Activated T-helper 1 cell treated with Interleukin-2 at 50 U/mL for 16 hours (primary cell): ENCODE measurements at places on chromosomes 4 and X.

DNA sequence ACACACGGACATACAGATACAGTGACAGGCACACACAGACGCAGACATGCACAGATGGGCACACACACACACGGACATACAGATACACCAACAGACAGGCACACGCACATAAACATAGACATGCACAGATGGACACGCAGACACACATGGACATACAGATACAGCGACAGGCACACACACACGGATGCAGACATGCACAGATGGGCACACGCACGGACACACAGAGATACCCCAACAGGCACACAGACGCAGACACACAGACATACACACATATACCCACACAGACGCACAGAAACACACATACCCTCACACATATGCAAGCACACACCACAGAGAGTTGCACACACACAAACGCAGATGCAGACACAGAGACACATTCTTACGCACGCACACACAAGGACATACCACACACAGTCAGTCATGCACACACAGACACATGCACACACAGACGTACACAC, 24.4 kb upstream of the SLC25A6 start:
- no peak for DNase-seq

DNA sequence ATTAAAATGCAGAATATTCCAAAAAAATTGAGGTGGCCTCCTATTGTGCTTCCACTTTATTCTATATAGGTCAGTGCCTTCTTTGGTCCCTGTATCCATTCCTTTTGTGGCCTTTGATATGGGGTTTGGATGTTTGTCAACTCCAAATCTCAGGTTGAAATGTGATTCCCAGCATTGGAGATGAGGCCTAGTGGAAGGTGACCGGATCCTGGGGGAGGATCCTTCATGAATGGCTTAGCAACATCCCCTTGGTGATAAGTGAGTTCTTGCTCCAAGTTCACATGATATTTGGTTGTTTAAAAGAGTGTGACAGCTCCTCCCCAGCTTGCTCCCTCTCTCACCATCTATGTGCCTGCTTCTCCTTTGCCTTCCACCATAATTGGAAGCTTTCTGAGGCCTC, 380.6 kb downstream of the INPP4B start:
- DNase-seq: no peak

- no peak for DNase-seq
Measured at GRCh38 chr4:80134936-80135701, 62.1 kb upstream of the ANTXR2 start.

DNA sequence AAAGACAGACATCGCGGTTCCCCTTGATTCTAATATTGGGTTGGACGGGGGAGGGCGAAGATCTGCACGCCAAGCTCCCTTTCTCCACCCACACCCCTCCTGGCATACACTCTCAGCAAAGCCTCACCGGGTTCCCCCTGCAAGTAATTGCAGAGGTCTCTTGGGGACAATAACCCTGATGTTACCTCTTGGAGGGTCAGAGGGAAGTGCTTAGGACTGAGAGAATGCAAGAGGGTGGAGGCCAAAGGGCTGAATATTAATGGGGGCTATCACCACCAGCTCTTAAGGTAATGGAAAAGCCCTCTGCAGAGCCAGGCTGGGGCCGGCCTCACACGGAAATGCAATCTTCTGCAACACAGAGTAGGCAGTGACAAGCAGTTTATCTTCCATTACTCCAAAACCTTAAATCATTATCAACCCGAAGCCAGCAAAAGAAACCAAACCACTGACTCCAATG, 344.1 kb upstream of the GATB start:
- no peak for DNase-seq

DNA sequence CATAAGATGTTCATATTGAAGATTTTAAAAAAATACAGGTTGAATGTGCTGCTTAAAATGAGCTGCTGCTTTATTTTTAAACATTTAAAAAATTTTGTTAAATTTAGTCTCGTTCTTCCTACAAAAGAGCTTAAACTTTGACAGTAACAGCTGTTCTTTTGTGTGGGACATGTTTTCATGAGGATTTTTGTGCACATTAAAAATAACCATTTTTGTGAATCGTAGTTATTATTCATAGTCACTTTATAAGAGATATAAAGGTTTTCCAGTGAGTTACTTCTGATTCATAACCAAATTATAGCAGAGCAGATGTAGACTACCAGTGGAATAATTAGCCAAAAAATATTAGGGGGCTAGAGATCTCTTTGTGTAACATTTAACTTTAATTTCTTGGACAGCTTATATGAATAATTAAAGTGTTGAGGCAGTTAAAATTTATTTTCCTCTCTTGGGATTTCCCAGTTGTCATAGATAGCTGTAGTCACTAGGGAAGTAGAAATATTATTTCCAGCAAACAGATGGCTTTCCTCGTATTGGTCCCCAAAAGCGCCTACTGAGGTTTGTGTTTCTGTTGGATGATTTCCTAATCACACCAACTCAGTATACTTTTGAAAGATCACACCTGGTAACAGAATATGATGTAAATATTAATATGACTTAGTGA, 24.2 kb downstream of the RBPJ start:
- no peak for DNase-seq

DNA sequence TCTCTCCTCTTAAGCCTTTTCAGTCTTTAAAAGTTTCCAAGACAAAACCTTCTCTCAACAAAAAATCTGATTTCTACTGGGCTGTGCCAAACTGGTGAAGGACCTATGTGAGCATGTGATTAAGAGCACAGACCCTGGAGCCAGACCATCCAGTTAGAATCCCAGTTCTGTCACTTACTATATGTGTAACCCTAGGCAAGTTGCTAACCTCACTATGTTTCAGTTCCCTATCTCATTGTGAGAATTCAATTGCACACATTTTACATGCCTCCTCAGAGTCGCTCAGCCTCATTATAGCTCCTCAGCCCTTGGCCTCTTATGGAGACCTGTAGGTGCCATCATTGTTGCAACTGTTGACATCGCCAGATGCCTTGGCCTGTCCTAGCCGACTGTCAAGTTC, 54.1 kb upstream of the VEGFD start:
- no peak for DNase-seq

DNA sequence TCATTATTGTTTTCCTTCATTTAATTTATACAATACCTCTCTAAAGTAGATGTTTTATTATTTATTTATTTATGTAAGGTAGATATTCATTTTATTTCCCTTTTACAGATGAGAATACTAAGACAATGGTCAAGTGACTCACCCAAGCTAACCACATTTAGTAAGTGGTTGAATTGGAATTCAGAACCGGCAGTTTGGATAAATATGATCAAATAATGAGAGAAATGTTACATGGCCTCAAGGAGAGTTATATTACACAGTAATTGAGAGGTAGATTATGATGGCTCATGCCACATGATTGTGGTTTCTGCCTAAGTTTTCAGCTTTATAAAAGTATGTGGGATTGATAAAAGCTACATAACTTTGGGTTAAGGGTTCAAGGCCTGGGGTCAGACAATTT, 239.4 kb upstream of the BOD1L1 start:
- no peak for DNase-seq

DNA sequence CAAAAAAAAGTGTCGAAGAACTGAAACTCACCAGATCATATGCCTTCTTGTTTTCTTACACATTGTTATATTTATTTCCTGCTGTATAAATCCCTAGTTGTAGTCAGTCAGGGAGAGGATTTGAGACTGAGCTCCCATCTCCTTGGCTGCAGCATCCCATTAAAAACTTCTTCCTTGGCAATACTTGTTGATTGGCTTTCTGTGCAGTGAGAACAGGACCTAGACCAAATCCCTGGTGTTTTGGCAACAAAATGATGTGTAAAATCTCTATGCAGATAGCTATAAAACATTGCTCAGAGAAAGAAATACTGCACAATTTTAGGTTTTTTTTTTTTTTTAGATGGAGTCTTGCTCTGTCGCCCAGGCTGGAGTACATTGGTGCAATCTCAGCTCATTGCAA, 47.9 kb downstream of the TRIML1 start:
- no peak for DNase-seq

- no peak for DNase-seq
Measured at GRCh38 chr4:39406763-39407583, at the start of gene KLB. Gene KLB, plus strand, starts transcription at chr4:39406930. Its CDS starts 20 bp downstream, at chr4:39406950.

DNA sequence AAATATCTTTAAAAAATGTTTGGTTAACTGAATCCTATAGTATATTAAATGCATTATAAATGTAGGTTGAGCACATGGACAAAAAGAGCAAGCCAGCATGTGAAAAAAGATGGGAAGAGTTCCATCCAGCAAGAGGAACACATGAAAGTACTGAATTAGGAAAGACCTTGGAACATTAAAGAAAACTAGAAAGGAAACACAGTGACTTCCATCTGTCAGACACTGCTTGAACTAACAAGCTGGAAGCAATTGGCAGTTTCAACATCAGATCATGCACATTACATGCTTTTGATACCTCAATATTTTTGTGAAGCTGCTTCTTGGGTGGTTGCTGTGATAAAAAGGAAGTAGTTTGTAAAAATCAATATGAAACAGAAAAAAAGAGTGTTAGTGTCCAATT, 626.8 kb upstream of the GNPDA2 start:
- DNase-seq: no peak

- DNase-seq: no peak
Measured at GRCh38 chr4:33437406-33437805, 2717.2 kb downstream of the PCDH7 start.

DNA sequence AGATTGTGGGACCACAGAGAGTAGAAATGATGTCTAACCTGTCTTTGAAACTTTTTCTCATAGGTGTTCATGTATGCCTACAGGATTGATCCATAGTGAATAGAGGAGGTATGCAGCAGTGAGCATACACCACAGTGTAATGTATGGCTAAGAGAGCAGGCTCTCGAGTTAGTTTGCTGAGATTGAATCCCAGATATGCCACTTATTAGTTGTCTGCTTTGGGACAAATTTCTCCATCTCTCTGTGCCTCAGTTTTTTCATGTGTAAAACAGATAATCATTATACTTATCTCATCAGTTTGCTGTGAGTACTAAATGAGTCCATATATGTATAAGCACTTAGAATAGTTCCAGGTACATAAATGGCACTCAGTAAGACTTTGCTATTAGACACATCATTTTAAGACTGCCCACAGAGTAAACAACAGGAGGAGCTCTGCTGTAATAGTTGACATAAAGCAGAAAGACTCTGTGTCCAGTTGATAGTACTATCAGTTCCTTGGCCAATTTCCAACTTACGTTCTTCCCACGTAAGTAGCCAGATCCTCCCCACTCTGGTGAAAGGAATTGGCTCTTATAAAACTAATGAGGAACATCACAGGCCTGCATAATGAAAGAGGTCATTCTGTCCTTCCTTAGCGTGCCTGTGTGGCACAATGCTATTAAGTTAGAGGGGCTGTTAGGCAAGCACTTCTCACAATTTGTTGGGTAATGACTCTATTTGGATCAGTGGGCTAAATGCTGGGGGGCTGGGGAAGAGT, 20.7 kb upstream of the RNF150 start:
- no peak for DNase-seq

DNA sequence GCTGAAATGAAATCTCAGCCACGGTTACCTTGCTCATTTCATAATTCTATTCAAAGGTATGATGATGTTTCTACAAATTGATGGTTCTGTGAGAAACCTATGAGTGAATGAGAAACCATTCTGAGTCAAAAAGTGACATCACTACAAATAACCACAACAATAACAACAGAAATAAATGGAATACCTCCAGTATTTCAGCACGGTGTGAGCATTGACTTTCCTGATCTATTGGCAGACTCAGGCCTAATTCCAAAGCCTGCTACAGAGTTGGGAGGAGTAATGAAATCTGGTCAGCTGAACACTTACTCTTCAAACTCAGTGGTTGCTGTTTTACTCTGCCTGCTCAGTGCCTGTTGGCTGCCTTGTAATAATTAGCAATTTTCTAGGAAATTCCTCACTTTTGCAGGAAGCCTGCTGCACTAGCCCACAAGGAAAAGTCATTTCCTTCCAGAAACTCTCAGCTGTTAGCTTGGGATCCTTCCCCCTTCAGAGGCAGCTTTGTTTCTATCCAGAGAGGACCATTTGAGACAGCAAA, 18.8 kb upstream of the SYNPO2 start:
- DNase-seq: no peak

- DNase-seq: no peak
Measured at GRCh38 chr4:72205831-72206230, 174.0 kb downstream of the NPFFR2 start.

GRCh38 chr4:55358246-55358645, 12.2 kb downstream of the SRD5A3 start:
- DNase-seq: no peak

DNA sequence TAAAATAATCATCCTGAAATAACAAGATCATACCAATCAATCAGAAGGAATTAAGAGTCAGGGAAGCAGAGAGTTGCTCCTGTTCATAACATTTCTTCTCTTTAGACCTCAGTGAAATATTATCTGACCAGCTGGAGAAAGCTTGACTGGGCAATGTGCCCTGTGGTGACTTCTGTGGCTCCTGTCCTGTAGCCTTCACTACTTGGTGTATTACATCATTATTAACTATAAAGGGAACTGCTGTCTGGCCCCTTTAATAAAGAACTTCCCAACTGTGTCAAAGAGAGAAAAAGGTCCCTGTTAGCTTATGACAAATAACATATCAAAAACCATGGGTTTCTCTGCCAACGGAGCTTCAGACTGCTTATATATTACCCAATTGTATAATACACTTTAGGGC, 18.0 kb downstream of the OPHN1 start:
- no peak for DNase-seq

GRCh38 chrX:26889574-26889973, 573.6 kb downstream of the PPP4R3C start:
- DNase-seq: no peak

DNA sequence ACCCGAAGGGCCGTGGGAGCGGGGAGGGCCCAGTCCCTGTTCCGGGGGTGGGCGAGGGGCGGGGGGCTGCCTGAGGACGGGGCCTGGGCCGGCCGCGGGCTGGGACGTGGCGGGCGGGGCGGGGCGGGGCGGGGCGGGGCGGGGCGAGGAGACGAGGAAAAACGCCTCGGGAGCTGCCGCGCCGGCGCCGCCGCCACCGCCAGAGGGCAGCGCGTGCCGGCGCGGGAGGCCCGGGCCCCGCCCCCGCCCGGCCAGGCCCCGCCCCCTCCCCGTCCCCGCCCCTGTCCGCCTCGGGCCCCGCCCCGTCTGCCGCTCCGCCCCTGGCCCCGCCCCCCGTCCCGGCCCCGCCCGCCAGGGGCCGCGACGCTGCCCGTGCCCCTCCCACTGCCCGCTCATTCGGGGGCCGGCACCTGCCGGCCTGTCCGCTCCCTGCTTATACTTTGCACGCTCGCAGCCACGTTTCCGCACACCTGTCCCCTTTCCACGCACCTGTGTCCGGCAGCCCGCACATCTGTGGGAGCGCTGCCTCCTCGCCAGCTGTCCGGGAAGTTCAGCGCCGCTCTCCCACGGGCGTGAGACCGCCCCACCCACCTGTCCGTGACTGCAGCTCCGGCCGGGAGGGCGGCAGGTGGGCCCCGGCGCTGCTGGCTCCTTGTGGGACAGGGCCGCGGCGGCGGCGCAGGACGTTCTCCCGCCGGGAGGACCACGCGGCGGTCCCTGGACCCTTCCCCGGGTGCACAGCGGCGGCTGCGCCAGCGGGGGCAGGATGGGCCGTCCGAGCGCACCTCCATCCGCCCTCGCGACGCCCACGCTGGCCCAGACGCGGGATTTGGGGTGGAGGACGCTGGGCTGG, 1.7 kb upstream of the FGFRL1 start:
- DNase-seq: peak; percentile 70

GRCh38 chrX:16124201-16124600, 836 bp downstream of the GRPR start:
- no peak for DNase-seq

- DNase-seq: no peak
Measured at GRCh38 chr4:55979562-55979961, 30.8 kb downstream of the CEP135 start.
